Activated T-helper 1 cell treated with anti-CD3 and anti-CD28 coated beads, Interleukin-2, amount 50 U/mL, for 16 hours (primary cell): ENCODE measurements at places on chromosomes 16 and 17.

- DNase-seq, result no peak
These were observed 2.8 kb downstream of the ST6GALNAC1 start for GRCh38 chr17:76640550-76641380.

GRCh38 chr16:27636453-27637240 is 86.7 kb downstream of the KATNIP start:
- DNase-seq, result no peak

DNA sequence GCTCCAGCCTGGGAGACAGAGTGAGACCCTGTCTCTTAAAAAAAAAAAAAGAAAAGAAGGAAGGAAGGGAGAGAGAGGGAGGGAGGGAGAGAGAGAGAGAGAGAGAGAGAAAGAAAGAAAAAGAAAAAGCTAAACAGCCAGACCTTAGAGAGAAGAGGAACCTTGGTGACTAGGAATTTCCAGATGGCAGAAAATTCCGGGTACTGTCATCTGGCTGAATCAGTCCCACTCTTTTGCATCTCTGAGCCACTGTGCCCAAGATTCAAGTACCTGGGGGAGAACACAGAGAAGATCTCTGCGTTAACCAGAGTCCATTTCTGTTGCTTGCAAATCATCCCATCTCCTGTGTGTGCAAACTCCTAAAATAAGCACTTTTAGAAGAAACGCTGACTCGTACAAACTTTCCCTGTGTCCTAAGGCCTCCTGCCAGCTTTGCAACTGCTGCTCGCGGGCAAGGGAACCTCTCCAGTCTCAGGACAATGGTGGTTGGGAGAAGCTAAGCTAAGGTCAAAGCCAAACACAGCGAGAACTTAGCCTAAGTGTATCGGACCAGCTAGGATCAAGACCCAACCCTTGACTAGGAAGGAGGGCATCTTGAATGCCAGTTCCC is 18.0 kb downstream of the BMERB1 start:
- no peak for DNase-seq

- DNase-seq, result no peak
These were observed 229.4 kb upstream of the GOT2 start for GRCh38 chr16:58963479-58963878.

- no peak for DNase-seq
These were observed 414.4 kb downstream of the SHISA9 start for GRCh38 chr16:13315642-13316427.

DNA sequence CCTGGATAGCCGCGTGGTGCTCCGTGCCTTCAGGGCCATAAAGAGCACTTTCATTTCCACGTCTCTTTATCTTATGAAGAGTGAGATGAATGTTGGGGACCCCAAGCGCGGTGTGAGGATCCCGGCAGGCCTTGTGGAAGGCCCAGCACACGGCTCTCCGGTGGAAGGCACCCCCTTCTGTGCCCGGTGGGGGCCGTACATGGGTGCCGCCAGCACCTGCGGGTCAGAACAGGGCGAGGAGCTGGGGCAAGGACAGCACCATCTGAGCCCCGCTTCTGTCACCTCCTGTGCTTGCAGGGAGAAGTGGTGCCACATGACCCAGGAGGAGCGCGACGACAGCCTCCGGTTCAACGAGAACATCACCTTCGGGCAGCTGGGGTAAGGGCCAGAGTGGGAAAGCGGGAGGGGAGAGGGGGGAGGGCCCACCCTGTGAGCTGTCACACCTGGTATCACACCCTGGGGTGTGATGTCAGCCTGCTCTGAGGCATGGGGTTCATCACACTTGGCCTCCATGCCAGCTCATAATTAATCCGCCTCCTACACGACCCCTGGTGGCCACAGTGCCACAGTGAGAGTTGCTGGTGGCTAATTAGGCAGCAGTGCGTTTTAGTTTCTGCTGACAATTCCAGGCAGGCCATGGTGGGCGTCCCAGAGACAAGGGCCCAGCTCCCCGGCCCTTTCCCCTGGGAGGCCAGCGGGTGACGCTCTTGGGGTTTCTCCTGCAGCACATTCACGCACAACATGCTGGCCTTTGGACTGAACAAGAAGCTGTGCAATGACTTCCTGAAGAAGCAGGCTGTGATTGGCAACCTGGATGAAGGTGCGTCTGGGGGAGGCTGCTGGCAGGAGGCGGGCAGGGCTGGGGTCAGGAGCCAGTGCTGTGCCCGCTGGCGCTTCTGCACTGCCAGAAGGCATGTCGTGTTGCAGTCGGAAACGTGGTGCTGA is 25.7 kb downstream of the CIBAR2 start:
- DNase-seq, result peak; percentile 52

DNA sequence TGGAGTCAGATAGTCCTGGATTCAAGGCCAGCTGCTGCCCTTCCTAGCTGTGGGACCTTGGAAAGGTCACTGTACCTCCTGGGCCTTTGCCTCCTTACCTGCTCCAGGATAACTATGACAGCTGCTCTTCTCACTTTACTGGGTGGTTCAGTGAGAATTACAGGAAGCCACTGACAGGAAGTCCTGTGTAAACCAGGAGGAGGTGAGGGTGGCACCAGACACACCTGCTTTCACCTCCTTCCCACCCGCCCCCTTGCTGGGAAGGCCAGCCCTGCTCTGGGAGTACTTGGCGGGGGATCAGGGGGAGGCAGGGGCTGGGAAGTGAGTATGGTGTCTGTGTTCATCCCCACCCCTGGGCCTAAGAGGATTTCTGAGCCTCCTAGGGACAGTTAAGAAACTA is 42.6 kb downstream of the CPNE2 start:
- DNase-seq, result no peak

- DNase-seq, result no peak
These were observed 38.9 kb downstream of the TRIM37 start for GRCh38 chr17:59067756-59068155.

DNA sequence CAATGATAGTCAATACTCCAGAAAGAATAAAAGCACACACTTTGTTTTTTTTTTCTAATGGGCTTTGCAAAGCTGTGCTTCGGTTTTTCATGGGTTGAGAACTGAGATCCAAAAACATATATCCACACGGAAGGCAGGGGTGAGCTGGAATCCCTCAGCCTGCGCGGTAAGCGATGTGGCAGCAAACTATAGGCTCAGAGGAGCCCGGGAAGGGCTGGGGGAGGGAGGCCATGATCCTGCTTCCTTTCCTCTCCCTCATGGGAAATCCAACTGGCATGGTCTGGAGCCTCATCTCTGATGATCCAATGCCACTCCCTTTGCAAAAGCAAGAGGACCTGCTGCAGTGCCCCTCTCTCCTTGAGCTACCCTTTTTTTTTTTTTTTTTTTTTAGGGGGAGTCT is 8.2 kb downstream of the RBFOX3 start:
- no peak for DNase-seq

DNA sequence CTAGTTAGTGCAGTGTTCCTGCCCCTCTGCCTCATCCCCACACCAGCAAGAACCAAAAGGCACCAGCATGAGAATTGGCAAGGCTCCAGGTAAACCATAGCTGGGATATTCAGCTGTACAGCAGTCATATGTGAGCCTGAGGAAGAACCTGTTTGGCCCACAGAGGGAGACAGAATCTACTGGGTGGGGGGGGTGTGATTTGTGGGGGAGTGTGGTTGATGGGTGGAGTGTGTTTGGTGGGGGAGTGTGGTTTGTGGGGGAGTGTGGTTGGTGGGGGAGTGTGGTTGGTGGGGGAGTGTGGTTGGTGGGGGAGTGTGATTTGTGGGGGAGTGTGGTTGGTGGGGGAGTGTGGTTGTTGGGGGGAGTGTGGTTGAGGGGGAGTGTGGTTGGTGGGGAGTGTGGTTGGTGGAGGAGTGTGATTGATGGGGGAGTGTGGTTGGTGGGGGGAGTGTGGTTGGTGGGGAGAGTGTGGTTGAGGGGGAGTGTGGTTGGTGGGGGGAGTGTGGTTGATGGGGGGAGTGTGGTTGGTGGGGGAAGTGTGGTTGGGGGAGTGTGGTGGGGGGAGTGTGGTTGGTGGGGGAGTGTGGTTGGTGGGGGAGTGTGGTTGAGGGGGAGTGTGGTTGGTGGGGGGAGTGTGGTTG is 19.5 kb downstream of the MINK1 start:
- DNase-seq, result no peak

- no peak for DNase-seq
These were observed 2.0 kb upstream of the ABCC3 start for GRCh38 chr17:50632637-50633036.

DNA sequence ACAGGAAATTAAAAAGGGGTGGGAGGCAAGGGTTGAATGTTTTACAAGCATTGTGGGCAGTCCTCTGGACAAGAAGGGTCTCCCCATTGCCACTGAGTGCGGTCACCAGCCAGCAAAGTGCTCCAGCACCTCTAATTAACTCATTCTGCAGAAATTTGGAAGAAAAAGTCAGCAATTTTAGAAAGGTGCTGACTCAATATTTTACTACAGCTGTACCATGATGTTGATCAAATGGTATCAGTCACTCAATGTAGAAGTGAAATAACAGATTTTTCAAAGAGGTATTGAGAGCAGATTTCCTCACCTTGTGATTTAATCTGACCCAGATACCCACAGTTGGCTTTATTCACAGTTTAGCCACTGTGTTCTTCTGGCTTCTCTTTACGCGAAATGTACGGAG is 96.7 kb downstream of the PMP22 start:
- DNase-seq, result no peak

GRCh38 chr17:35291802-35292201 is 48.9 kb downstream of the SLFN5 start:
- no peak for DNase-seq

DNA sequence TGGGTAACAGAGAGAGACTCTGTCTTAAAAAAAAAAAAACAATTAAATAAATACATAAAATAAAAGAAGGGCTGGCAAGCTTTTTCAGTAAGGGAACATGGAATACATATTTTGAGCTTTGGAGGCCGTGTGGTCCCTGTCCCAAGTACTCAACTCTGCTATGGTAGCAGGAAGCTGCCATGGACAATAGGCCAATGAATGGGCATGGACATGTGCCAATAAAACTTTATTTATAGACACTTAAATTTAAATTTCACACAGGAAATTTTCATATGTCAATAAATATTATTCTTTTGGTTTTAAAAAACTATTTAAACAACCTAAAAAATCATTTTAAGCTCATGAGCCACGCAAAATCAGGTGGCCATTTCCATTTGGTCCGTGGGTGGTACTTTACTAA is 3.8 kb downstream of the OTOA start:
- no peak for DNase-seq
